ENCODE measurements at places on chromosomes 4 and X.

GRCh38 chrX:55056820-55057674 lies 17.8 kb upstream of the PAGE2B start:
- DNase-seq, result peak; percentile 2

GRCh38 chr4:185183622-185184281 lies 20.0 kb downstream of the CFAP97 start:
- peak; percentile 78 for DNase-seq

DNA sequence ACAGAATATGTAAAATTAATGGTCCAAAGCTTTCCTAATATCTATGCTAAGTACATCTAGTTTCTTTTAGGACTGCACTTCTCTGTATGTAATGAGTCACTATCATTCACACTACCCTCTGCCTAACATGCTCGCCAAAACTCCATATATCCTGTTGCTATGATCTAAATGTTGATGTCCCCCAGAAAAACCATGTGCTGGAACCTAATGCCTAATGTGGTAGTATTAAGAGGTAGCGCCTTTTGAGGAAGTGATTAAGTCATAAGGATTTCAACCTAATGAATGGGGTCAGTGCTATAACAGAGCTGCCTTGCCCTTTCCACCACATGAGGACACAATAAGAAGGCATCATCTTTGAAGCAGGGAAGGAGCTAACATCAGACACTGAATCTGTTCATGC lies 34.9 kb upstream of the NFKB1 start:
- DNase-seq, result no peak

DNA sequence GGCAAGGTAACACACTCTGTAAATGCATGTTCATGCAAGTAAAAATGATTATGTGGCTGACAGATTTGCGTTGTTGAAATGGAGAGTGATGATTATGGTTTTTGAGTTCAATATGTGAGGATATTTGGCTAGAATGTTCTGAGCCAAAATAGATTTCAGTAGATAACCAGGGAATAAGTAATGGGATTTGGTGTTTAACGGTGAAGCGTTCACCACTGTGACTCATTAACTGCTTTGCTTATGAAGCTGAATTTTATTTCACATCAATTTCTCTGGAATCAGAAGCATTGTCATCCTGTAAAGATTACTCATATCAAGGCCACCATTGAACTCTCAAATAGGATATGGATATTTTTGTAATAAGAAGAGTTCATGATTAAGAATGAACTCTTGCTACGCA lies 11.7 kb downstream of the AFP start:
- DNase-seq, result no peak

GRCh38 chrX:36434522-36434921 lies 515.0 kb downstream of the CFAP47 start:
- no peak for DNase-seq

- DNase-seq, result no peak
Measured at GRCh38 chr4:61070269-61070668, 129.9 kb upstream of the ADGRL3 start.

DNA sequence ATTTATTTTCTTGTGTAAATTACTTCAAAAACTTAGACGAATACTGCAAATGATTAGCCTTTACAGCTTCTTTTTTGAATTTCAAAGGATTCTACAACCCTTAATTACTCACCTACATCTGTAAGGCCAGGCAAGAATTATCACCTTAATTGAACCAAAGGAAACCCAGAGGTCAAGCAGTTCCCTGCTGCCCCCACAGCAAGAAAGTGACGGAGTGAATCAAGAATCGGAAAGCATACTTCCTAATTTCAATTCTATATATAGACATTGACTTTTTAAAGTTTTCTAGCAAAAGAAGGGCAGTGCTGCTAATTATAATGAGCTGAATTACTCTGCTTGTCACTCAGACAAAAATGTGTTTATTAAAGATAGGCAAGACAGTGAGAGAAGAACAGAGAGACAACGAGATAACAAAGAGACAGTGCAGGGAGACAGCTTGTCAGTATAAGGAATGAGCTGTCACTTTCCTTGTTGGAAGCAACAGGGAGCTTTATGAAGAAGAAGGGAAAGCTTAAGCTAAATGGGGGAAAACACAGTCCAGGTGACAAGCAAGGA lies 47.5 kb upstream of the SPANXN4 start:
- DNase-seq, result no peak

- peak; percentile 45 for DNase-seq
Measured at GRCh38 chrX:154013614-154014360, 5.9 kb downstream of the IRAK1 start.

DNA sequence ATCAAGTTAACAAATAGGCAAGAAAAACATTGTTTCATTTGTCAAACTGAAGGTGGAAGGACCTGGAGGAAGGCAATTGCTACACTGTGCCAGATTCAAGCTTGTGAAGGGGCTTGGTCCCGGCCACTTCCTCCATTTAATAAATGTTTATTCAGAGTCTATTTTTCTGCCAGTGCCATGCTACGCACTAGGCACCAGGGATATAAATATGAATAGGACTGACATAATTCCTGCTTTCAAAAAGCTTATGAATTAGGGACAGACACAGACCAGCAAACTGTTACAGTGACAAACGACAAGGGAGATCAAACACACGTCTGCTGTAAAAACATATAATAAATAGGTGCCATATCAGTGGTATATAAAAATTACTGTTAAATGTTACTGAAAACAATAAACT lies 571 bp downstream of the TLR6 start:
- no peak for DNase-seq

DNA sequence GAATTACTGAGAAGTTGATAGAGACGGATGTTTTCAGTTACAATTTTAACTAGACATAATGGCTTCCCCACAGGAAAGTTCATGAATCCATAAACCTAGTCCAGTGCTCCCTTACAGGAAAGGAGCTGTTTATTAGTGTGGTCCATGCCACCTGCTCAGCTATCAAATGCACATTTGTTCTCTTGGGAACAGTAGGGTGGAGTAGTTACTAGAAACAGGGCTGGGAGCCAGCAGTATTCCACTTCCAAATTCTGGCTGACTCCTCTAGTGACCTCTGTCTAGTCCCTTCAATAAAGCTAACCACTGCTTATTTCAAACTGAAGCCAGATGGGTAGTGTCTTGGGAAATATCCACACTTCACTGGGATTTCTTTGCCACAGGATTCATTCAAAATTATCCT lies 88.4 kb upstream of the TLL1 start:
- DNase-seq, result no peak

DNA sequence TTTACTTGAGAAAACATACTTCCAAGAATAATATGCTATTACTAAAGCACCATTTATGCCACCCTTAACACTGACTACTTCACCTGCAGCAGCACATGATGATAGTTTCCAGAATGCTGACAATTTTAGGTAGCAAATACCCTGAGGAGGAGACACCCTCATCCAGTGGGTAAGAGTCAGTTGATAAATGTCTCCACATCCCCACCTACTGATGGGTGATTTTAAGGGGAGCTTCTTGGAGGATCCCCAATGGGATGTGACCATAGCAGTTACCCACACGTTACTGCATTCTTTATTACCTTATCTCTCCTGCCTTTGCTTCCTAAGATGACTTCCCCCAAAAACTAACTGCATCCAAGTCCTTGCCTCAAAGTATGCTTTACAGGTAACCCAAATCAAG lies 131.2 kb upstream of the SMARCAD1 start:
- DNase-seq, result no peak

- no peak for DNase-seq
Measured at GRCh38 chr4:166498546-166498945, 625.5 kb downstream of the TLL1 start.

All from cerebellum (tissue), 4 donors.